ENCODE measurements at places on chromosomes 7 and 10.
A peak's percentile ranks its signal among the peaks of the same experiment; 100 is the strongest.

DNA sequence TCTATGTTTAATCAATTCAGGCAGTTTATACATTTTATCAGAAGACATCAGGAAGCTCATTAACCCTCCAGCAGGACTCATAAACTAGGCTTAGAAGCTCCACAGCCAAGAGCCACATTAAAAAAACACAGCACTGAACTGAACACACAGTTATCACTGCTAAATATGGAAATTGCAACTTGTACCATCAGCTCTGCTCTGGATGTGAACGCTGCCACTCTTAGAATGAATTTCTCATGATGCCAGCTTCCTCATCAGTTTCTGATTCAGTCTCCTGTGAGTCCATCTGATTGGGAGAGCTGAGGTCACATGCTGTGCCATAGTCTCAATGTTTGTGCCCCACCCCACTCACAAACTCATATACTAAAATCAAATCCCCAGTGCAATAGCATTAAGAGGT is 17.1 kb upstream of the ING3 start:
- no peak for DNase-seq

DNA sequence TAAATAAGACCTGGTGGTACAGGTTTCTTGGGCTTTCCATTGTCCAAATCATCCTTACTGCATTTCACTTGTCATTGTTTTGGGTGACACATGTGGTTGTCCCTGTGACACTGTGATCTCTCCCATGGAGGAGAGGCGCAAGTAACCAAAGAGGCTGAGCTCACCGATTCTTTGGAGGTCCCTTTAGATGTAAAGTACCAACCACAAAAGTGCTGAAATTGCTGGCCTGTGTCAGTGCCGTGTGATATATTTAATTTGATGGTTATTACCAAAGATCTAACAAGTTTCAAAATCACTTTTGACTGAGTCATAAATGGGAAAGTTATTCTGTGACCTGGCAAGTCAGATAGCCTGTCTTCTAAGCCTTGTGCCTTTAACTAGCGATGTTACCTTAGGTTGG is 19.4 kb downstream of the MCM10 start:
- DNase-seq = no peak

DNA sequence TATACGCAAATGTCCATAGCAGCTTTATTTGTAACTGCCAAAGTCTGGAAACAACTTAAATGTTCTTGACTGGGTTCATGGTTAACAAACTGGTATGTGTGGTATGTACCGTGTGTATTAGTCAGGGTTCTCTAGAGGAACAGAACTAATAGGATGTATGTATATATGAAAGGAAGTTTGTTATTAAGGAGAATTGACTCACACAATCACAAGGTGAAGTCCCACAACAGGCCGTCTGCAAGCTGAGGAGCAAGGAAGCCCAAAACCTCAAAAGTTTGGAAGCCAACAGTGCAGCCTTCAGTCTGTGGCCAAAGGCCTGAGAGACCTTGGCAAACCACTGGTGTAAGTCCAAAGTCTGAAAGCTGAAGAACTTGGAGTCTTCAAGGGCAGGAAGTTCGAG is 66.8 kb downstream of the TMEM168 start:
- no peak for DNase-seq

DNA sequence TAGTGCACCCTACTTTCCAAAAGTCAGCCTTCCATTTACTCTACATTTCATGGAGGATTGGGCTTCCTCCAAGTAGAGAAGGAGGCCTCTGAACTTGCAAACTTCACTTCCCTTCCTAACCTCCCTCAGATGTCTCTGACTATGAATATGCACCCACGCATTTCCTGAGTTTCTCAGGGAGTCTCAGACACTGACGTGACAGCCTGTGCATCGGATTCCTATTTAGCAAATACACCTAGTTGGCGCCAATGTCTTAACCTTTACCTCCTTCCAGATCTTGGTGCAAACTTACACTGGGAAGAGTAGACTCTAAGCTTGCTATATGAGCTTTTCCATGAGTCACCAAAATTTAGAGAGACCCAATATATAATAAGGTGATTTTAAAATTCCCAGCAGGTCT is 920.1 kb upstream of the AUTS2 start:
- DNase-seq = no peak

GRCh38 chr10:49552277-49552676 is 13.4 kb upstream of the ERCC6 start:
- no peak for DNase-seq

- peak; percentile 11 for DNase-seq
These were observed 1.2 kb downstream of the TSPAN12 start for GRCh38 chr7:120856621-120857352.

DNA sequence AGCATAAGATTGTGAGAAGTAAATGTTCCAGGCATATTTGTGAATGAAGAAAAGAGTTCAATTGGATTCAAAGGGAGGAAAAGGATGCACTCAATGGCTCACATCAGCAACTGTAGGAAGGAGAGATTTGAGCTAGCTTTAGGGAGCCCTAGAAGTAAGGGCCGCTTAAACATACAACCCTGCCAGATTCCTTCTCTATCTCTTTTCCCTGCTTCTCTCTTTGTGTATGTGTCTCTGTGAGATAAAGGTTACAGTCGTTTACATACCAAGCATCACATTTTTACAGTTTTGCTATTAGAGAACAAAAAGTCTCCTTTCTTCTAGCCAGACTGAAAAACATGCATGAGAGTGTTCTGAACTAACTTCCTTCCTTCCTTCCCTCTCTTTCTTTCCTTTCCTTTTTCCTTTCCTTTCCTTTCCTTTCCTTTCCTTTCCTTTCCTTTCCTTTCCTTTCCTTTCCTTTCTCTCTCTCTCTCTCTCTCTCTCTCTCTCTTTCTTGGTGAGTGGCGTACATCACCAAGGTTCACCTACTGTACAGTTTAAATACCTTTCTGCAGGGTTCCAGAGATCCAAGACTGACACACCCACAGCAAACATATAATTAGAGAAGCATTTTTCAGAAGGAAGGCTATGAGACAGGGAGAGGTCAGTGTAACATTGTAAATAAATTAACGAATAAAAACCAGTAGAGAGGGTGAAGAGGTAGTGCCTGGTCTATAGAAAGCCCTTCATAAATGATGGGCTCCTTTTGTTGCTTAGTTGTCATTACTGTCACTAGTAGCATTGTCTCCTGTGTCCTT is 240.4 kb downstream of the ARL4A start:
- no peak for DNase-seq

DNA sequence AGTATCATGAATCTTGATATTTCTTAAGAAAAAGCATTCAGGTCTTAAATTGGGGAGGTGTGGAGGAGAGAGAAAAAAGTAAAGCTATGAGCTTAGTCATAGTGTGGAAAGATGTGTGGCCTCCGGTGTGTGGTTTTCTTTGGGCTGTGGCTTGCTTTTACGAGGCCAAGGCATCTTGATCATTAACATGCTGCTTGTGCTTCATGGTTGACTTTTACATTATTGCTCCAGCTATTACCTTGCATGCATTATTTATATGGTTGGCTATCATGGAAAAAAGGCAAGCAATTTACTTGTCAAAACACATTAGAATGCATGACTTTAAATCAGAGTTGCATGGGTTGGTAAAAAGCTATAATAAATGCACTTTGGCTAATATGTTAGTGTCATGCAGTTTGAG is 300.7 kb upstream of the ADARB2 start:
- DNase-seq = no peak

GRCh38 chr10:63390521-63390920 is 75.3 kb downstream of the JMJD1C start:
- no peak for DNase-seq

DNA sequence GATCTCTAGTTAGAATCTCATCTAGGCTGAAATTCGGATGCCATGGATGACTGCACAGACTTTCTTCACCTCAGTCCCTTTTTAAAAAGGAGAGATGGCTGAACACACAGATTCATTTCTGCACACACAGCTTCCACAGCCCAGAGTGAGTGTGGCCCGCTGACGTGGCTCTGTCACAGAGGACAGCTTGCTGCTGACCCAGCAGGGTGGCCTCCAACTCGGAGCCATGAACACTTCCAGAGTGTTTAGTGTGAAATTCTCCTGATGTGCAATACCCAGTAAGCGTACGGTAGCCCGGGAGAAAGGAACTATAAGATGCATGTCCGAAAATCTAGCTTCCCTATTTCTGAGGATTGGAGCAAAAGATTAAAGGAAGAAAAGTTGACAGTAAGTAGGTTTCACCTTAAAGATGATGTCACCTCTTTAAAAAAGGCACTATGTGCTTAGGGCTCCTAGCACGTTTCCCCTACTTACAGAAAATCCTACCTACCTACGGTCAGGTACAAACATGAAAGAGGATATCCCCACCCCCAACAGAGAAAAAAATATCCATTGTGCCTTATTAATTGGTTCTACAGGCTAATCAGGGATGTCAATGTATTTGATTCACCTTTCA is 162.2 kb downstream of the RAPGEF5 start:
- DNase-seq = no peak

- DNase-seq = no peak
These were observed 382.6 kb upstream of the SHH start for GRCh38 chr7:156194813-156195212.

- no peak for DNase-seq
These were observed 416.4 kb downstream of the AUTS2 start for GRCh38 chr7:70014472-70015177.

GRCh38 chr7:22564511-22565045 is 64.6 kb upstream of the STEAP1B start:
- DNase-seq = no peak

- DNase-seq = no peak
These were observed 1.0 kb downstream of the AKR1C8 start for GRCh38 chr10:5183923-5184322.

- DNase-seq = no peak
These were observed 64.4 kb downstream of the ZWINT start for GRCh38 chr10:56296618-56297017.

DNA sequence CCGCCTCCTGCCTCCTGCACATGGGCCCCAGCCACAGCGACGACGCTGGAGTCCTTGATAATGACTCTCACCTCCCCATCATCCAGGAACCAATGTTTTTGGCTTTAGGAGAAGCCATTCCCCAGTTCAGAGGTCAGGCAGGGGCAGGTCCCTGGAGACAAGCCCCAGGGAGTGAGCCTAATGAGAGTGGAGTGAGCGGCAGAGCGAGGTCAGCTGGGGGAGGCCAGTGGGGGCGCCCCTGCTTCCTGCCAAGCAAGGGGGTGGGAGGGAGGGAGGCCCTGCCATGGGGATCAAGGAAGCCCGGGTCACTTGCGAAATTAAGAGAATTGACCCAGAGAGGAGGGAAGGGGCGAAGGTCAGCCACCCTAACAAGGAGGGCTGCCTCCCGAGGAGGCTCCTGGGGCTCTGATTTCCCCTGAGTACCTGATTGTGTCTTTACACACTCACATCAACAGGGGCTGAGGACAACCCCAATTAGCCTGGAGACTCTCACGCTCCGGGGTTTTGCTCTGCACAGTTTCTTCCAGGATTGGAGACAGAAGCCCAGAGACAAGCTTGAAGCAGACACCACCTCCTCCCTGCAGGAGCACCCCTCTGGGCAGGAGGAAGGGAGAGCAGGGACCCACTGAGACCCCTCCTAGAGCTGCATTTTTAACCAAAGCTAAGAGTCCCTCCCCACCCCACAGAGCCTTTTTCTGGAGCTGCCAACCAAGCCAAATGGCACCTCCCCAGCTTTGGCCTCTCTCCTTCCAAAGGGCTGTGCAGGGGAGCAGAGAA is 112.1 kb downstream of the COL13A1 start:
- no peak for DNase-seq

DNA sequence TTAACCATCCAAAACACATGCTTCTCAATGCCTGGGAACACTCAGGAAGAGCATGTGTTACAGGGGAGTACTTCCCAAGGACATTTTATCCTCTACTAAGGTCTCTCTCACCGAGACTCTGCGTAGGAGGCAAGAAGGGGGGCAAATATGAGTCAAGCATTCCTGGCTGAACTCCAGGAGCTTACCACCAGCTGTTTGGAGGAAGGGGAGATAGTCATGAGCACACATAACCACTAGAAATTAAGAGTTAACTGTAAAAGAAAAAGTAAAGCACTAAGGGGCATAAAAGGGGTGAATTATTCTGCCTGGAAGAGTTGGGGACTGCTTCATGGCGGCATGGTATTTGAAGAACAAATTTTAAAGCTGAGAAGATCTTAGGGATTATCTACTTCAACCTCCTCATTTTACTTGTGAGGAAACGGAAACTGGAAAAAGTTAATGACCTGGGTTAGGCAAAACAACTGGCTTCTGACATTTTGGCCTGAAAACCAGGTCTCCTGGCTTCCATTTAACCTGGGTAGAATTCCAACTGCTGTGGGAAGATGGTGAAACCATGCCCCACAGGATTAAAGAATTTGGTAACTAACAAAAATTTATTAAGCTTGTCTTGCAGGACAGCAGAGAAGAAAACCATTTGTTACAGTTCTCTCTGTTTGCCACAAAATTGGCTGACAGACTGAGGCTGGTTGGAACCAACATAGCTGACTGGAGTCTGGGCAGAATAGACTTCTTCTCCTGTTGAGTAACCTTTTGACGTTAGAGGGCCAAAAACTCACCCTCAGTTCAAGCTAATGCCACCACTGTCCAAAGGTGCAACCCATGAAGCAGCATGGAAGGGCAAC is 85.5 kb downstream of the SLC25A13 start:
- DNase-seq = no peak

- DNase-seq = no peak
These were observed 143.2 kb upstream of the C7orf33 start for GRCh38 chr7:148447221-148447849.

DNA sequence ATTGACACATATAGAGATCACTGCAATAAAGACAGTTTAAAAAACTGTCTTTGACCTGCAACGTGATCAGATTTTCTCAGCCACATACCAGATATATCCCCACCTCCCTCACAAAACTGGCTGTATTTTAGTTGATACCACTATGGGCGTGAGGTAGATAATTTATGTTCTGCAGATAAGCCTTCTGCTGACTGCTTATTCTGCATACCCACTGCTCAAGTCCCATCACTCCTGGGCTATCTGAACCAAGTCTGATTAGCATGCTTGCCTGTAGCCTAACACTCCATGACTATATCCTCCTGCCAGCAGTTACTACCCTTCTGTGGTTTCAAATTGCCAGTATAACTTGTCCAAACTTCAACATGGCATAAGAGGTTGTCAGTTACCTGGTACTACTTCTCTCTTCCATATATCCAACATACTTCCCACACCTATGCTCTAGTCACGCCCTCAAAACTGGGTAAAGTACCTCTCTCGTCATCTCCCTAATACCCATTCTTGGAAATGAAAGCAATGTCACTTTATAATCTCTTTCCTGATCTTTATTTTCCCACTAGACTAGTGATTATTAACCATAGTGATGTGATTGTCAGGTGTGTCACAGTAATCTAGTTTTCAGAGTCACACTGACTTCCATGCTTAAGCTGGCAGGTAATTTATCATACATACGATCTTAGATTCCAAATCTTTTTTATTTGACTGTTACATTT is 70.7 kb downstream of the MALSU1 start:
- no peak for DNase-seq

- DNase-seq = no peak
These were observed 310.5 kb downstream of the GPAM start for GRCh38 chr10:111873041-111873440.

GRCh38 chr10:14578060-14578952 is 196.4 kb downstream of the FAM107B start:
- DNase-seq = no peak

DNA sequence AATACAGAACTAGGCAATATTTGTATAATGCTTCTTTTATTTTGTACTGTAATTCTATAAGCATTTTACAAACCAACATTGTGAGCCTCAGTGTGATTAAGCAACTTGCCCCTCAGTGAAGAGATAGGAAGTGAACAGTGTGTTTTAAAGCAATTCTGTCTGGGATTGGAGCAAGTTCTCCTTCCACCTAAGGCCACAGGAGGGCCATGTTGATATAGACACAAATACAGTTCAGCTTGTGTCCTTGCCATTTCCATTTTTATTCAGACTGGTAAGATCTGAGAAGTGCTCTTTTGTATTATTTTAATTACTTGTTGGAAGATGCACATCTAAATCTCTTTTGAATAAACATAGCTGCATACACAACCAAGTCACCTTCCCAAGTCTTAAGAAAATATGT is 416.3 kb upstream of the COBL start:
- DNase-seq = no peak

All from cortex of kidney (tissue), 1 donor.